Renal cortex interstitium (tissue), 15 donors: ENCODE measurements at places on chromosomes 2 and 18. TPM values are rescaled to one million over a fixed set of nuclear protein-coding genes. Genes with fewer than 3 reads are reported as not detected.

Gene TEKT4
- not detected for polyA plus RNA-seq

Gene OR6B2
- not detected for polyA plus RNA-seq

Gene AGPS
- polyA plus RNA-seq: 50.5 TPM

GRCh38 chr2:62741954-62742722 lies 36.6 kb downstream of the EHBP1 start:
- no peak for DNase-seq

GRCh38 chr2:184879671-184880070 lies 281.3 kb downstream of the ZNF804A start:
- no peak for DNase-seq

GRCh38 chr2:130842770-130843169 lies 6.1 kb downstream of the ARHGEF4 start:
- DNase-seq: no peak
